ENCODE measurements at places on chromosomes 5 and 9.
A peak's percentile ranks its signal among the peaks of the same experiment; 100 is the strongest.

- DNase-seq, result no peak
Observed at GRCh38 chr9:117746263-117746662, 42.1 kb downstream of the TLR4 start.

DNA sequence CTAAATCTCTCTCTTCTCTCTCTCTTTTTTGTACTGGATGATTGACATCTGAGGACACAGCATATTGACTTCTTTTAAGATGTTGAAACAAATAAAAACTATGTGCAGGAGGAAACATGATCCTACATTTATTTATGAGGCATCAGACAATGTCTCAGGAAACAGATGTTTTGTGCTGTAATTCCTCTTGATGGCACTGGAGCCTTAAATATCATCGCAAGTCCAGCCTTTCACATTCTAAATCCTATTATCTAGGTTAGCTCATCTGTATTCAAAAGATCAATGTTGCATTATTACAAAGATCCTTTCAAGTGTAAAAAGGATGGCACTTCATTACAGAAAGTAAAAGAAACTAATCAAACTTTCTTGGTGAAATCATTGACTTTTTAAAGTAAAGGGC lies 63.9 kb downstream of the MAT2B start:
- no peak for DNase-seq

- peak; percentile 62 for DNase-seq
Observed at GRCh38 chr5:131635684-131636572, 899 bp upstream of the RAPGEF6 start.

DNA sequence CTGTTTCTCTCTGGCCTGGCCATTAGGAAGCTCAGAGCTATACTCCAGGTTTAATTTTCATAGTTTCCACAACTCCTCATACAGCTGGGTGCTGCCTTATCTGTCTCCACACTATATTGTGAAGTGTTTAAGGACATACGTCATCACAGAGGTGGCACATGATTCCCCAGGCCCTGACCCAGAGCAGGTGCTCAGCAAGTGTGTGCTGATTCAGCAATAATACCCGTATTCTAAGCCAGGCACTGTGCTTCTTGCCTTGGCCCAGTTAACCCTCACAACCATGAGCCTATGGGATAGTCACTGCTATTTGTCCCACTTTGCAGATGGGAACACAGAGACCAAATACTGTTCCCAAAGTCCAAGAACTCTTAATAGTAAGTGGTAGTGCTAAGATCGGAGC lies 93.5 kb upstream of the SMIM23 start:
- no peak for DNase-seq

- DNase-seq, result no peak
Observed at GRCh38 chr9:125422853-125423252, 161.2 kb downstream of the GAPVD1 start.

GRCh38 chr5:125661584-125661983 lies 761.6 kb upstream of the GRAMD2B start:
- DNase-seq, result no peak

- DNase-seq, result no peak
Observed at GRCh38 chr5:99795031-99795430, 740.1 kb upstream of the FAM174A start.

- DNase-seq, result no peak
Observed at GRCh38 chr9:97753975-97754374, 56.8 kb upstream of the XPA start.

- DNase-seq, result no peak
Observed at GRCh38 chr9:84271921-84272556, 68.5 kb downstream of the SLC28A3 start.

DNA sequence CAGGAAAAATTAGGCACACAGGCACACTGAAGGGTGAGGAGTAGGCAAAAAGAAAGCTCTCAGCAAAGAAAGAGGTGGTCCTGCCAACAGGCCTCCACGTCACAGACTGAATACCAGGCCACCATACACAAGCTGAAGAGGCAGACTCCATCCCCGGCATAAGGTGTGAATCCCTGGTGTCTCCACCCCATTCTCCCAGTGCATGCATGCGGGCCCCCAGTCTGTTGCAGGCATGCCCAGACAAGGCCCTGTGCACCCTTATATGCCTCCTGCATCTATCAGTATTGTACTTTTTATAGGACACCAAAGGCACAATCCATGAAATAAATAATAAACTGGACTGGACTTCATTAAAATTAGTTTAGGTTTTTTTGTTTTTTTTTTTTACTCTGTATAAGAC lies 73.1 kb downstream of the RGMB start:
- no peak for DNase-seq

GRCh38 chr5:111755345-111755941 lies 1.6 kb downstream of the NREP start:
- DNase-seq, result no peak

- no peak for DNase-seq
Observed at GRCh38 chr5:3995954-3996619, 400.5 kb downstream of the IRX1 start.

DNA sequence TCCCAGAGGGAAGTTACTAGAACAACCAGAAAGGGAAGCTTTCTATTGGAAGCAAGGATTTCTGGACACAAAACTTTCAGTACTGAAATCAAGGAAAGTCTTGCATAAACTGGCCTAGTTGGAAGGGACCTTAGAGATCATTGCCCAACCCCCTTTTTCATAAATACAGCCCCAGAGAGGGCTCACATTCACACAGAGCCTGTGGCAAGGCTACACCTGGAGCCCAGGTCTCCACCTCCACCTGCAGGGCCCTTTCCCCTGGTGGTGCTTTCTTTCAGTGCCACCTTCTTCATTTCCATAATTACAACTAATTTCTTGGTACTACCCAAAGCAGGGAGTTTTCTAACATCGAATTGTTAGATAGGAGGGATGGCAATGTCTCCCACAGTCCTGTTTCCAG lies 85.7 kb downstream of the ADRB2 start:
- DNase-seq, result peak; percentile 50

DNA sequence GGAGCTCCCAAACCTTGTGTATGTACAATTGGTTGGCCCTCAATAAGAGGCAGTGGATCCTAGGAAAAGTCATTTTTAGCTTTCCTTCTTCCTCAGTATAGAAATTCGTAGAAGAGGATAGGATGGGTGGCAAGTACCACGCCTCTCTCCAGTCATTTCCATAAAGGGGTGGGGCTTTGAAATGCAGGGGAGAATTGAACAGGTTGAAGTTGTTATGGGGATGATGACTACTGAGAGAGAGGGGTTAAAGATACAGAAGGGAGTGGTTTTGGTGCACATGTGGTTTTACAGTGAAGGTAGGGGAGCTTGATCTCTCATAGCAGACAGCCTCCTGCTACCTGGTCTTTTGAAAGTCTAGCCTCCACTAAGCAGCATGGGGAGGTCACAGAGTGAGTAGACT lies 54.4 kb upstream of the FAM120AOS start:
- no peak for DNase-seq

GRCh38 chr9:33184963-33185362 lies 17.8 kb upstream of the B4GALT1 start:
- no peak for DNase-seq

- DNase-seq, result no peak
Observed at GRCh38 chr9:135070964-135071735, 16.3 kb upstream of the OLFM1 start.

DNA sequence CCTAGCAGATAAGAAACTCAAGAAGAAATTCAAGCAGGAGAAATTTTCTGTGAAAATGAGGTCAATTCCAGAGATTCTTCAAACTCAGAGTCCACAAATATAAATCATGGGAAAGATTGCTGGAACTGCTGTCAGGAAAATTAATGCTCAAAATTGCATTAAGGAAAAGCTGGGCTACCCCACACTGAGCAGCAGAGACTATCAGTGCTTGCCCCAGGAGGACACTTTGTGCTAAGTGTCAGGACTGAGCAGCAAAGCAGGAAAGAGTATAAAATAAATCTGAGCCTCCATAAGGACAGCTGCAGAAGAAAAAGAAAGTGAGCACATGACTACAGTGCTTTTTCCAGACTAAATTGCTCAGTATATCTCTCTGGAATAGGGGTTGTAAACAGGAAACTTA lies 81.6 kb downstream of the RGS7BP start:
- DNase-seq, result no peak

DNA sequence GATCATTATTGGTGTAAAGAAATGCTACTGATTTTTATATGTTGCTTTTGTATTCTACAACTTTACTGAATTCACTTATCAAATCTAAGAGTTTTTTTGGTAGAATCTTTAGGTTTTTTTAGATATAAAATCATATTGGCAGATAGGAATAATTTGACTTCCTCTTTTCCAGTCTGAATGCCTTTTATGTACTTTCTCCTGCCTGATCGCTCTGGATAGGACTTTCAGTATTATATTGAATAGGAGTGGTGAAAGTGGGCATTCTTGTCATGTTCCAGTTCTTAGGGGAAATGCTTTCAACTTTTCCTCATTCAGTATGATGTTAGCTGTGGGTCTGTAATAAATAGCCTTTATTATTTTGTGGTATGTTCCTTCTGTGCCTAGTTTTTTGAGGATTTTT lies 8.3 kb downstream of the AHRR start:
- DNase-seq, result no peak

- DNase-seq, result no peak
Observed at GRCh38 chr5:104564530-104564929, 1001.9 kb upstream of the NUDT12 start.

DNA sequence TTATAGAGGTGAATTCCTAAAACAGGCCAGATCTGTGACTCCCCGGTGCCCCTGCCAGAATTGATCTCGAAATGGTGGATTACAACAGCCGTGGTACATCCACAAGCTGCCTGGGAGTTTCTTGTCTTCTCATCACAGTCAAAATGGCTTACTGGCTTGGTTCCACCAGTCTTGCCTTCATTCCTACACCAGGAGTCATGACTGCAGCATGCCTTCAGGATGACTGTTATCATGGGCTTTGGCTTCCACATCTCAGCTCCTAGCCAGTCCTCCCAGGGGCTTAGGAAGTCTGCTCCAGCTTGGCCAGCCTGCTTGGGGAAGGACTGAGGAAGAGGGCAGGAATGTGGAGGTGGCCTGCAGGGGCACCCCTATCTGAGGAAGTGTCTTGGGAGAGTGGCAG lies 132.9 kb upstream of the NR3C1 start:
- DNase-seq, result no peak

DNA sequence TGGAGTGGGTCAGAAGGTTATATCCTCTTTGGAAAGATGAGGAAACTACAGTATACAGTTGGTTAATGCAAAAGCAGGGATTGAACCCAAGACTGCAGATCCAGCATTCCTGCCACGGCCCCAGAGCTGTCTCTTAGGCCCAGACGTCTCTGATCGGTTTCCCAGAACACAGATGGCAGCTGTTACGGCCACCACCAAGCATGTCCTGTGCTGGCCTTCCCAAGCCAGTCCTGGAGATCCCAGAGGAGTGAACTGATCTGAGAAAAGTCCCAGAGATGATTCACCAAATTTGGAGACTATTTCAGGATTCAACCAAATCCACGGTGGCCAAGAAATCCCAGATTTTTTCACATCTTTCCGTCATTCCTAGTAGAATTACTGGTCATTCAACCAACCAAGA lies 20.1 kb downstream of the TNIP1 start:
- DNase-seq, result no peak

DNA sequence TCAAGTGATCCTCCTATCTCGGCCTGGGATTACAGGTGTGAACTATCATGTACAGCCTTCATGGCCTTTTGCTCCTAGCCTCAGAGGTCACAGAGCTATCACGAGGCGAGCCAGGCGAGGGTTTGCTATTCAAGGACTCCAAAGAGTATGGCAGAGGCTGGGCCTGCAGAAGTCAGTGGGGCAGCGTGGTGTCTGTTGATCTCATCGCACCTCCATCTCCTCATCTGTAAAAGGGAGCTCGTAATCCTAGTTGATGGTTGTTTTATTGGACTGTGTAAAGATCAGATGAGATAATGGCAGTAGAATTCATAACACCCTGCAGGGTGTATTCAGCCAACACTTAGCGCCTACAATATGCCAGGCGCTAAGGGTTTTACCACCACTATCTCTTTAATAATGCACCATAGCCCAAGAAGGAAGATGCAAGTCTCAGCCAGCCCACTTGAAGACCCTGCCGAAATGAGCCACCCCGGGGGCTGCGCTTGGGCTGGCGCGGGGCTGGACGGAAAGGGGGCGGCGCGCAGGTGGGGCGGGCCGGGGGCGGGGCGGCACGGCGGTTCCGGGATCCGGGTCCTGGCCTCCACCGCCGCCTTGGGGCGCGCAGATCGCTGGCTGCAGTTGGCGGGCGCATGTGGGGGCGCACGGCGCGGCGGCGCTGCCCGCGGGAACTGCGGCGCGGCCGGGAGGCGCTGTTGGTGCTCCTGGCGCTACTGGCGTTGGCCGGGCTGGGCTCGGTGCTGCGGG lies at the start of gene GALNT12:
Gene GALNT12 (plus strand): TSS at position 601 of the 744 bp plus-strand sequence. CDS start 29 bp downstream, at position 630.
- peak; percentile 54 for DNase-seq

All from HT-29 (cell line).